Endothelial cell of umbilical vein (primary cell): ENCODE measurements at places on chromosomes 6 and 20.
A peak's percentile ranks its signal among the peaks of the same experiment; 100 is the strongest.

DNA sequence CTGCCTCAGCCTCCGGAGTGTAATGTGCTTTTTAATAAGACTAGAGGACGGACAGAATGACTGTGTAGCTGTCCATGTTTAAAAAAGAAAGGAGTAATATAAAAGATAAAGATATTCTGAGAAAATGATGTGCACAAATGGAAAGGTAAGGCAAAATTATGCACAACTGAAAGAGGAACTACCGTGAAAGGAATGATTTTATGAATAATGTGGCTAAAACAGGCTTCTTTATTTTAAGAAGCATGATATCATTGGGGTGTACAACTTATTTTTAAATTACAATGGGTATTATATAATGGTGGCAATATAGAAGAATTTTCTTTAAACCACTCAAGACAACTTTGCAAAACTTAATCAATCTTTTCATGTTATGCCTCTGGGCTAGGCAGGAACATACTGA lies 78.1 kb downstream of the FIG4 start:
- no peak for DNase-seq
- peaks cover 2% of the 10 kb centered on the region for H3K36me3 ChIP-seq
- no peak overlapping the region for H3K27ac ChIP-seq
- H3K4me3 ChIP-seq = no peak overlapping the region

- H3K4me1 ChIP-seq = no peaks in the 10 kb centered on the region
- H3K27me3 ChIP-seq = no peaks in the 10 kb centered on the region
- H3K27ac ChIP-seq = no peak overlapping the region
- no peaks in the 10 kb centered on the region for H3K36me3 ChIP-seq
These were observed 12.9 kb downstream of the OR2A4 start for GRCh38 chr6:131688286-131688685.

DNA sequence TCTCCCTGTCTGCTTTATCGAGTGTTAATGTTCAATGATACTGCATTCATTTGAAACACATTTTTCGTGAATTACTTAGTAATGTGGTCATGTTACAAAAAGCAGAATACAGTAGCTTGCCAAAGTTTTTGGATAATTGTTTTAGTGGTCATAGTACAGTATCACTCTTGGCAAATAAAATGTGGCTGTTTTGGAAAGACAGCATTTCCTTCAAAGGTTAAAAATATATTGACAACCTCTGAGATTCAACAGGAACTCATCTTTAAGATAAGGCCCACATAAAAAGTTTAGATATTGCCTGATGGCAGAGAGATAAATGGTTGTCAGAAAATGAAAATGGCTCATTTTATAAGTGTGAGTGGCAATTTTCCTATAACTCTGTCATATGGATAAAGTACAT lies 297.7 kb upstream of the MAN1A1 start:
- no peaks in the 10 kb centered on the region for H3K36me3 ChIP-seq
- H3K27me3 ChIP-seq = no peaks in the 10 kb centered on the region
- no peak overlapping the region for H3K4me3 ChIP-seq

DNA sequence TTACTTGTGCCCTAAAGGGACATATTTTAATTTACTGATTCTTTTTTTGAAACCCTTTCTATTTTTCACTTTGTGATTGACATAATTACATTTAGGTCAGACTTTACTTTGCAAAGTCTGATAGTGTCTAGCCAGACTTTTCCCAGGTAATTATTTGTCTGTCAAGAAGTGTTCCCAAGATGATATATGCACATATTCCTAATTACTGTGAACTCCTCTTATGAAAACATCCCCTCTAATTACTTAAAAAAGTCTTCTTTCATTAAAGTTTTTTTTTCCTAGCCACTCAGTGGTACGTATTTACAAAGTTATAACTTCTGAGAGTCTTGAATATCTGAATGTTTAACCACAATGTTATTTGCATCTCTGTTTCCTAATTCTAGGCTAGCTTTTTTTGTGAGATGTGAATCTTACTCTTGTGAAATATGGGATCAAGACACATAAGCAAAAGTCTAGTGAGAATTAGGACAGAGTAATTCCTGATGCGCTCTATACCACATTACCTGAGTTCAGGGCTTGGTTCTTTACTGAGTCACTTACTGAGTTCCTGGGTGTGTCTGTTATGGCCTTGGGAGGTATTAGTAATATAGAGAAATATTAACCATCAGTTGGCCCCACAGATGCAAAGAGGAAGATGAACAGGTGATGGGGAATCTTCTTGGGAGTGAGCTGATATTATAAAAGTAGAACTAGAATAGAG lies 27.9 kb downstream of the FAM83B start:
- no peak overlapping the region for H3K4me3 ChIP-seq
- no peaks in the 10 kb centered on the region for H3K4me1 ChIP-seq
- H3K27ac ChIP-seq = no peak overlapping the region
- no peak for DNase-seq
- H3K27me3 ChIP-seq = no peaks in the 10 kb centered on the region

DNA sequence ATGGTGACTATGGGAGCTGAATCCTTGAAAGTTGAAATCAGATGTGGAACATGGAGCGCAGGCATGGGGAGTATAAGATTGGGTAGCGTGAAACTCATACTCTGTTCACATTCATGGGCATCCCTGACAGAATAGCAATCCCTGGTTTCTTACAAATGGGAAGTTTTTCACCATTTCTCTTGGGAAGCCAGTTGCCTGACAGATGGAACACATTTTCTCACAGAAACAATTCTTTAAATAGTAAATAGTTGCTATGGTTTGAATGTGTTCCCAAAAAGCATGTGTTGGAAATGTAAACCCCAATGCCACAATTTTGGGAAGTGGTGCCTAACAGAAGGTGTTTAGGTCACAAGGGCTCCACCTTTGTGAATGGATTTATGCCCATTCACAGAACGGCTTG lies 262.8 kb upstream of the HS3ST5 start:
- DNase-seq = no peak
- H3K4me3 ChIP-seq = no peak overlapping the region
- no peak overlapping the region for H3K27ac ChIP-seq
- H3K36me3 ChIP-seq = no peaks in the 10 kb centered on the region
- no peaks in the 10 kb centered on the region for H3K27me3 ChIP-seq
- H3K4me1 ChIP-seq = no peaks in the 10 kb centered on the region

GRCh38 chr6:7268816-7269555 lies 44.0 kb downstream of the SSR1 start:
- peaks cover 2% of the 10 kb centered on the region for H3K4me1 ChIP-seq
- DNase-seq = no peak
- no peaks in the 10 kb centered on the region for H3K36me3 ChIP-seq
- no peaks in the 10 kb centered on the region for H3K27me3 ChIP-seq

DNA sequence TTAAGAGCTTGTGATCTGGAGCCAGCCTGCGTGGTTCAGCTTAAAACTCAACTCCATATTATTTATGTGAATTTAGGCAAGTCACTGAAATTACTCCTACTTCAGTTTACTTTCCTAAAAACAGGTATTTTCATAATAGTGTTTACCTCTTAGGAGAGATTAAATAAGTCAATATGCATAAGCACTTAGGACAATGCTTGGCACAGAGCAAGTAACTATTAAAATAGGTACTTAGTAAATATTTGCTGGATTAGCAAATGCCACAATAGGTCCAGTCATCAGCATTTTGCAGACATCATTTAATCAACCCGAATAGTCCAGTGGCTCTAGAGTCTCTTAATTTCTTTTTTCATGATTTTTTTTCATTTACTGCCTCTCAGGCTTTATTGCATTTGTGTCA lies 78.6 kb upstream of the PTPRK start:
- H3K27ac ChIP-seq = no peak overlapping the region
- no peaks in the 10 kb centered on the region for H3K27me3 ChIP-seq
- H3K4me1 ChIP-seq = peaks cover 22% of the 10 kb centered on the region
- DNase-seq = no peak

DNA sequence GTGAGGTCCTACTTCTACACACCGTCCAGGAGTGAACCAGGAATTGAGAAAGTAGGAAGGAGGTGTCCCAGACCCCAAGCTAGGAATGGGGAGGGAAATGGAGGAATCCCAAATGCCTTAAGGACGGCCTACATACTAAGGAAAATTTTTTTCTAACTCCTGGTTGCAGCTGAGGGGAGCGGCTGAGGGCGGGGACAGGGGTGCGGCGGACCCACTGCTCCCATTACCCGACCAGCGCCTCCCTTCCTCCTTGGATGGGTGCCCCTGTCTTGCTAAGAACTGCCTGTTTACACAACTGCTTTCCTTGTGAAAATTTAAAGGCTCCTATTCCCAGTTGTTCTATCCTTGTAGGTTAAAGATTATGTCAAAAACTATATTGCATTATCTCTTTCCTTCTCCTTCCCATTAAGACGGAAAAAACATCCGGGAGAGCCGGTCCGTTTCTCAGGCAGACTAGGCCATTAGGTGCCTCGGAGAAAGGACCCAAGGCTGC lies 699 bp upstream of the HSPA1B start:
- H3K27me3 ChIP-seq = no peaks in the 10 kb centered on the region
- H3K4me1 ChIP-seq = peaks cover 19% of the 10 kb centered on the region
- peak overlapping the region; percentile 27 for H3K4me3 ChIP-seq
- no peak for DNase-seq

DNA sequence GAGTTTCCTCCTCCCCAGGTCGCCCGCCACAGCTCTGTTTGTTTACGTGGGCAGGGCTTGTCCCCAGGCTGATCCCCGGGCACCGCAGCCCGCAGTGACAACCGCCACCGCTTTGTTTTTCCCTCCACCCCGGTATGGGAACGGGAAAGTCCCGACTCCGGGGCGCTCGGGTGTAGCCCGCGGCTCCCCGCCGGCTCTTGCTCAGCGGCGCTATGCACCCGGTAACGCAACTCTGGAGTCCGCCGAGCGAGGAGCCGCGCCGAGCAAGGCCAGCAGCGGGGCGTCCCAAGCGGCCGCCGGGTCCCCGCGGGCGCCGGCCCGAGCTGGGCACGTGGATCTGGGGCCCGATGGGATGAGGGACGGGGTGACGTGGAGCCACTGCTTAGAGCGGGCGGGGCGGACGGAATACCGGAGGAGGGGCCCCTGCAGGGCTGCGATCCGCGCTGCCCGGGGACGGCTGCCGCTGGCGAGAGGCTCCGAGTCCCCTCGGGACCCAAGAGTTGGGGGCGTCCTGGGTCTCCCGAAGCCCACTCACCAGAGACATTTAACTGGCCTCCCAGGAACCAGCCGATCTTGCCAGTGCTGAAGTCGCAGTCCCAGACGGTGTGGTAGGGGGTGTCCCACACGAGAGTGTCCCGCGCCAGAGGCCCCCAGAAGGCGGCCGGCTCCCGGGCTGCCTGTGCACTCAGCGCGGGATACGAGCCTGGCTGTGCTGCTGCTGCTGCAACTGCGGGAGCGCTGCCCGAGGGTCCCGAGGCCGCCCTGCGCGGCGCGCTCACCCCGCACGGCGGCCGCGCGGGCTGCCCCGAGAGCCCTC lies 497 bp downstream of the ACSS1 start:
- H3K4me1 ChIP-seq = peaks cover 7% of the 10 kb centered on the region
- peak overlapping the region; percentile 50 for H3K4me3 ChIP-seq

- no peak overlapping the region for H3K27ac ChIP-seq
- peak; percentile 16 for DNase-seq
- H3K36me3 ChIP-seq = no peaks in the 10 kb centered on the region
- H3K4me1 ChIP-seq = no peaks in the 10 kb centered on the region
- H3K4me3 ChIP-seq = no peak overlapping the region
These were observed 40.6 kb upstream of the RSPO3 start for GRCh38 chr6:127077886-127078285.

DNA sequence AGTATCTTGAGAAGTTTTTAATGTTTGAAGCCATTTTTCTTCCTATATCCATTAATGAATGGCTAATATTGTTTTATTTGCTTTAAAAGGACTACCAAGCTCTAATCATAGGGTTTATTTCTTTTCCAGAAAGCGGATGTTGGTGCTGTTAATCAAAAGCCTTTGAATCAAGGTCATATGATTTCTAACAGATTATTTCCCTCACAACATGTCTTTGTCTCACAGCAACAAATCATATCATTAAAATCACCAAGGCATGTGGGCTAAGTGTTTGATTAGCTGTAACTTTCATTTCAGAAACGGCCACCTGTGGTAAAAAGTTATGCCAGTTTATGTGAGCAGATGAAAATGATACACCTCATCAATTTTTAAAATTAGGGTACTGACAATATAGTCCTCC lies 21.7 kb downstream of the TRAF3IP2 start:
- no peaks in the 10 kb centered on the region for H3K36me3 ChIP-seq
- H3K27me3 ChIP-seq = no peaks in the 10 kb centered on the region
- H3K4me3 ChIP-seq = no peak overlapping the region
- H3K27ac ChIP-seq = no peak overlapping the region
- peaks cover 1% of the 10 kb centered on the region for H3K4me1 ChIP-seq
- no peak for DNase-seq

DNA sequence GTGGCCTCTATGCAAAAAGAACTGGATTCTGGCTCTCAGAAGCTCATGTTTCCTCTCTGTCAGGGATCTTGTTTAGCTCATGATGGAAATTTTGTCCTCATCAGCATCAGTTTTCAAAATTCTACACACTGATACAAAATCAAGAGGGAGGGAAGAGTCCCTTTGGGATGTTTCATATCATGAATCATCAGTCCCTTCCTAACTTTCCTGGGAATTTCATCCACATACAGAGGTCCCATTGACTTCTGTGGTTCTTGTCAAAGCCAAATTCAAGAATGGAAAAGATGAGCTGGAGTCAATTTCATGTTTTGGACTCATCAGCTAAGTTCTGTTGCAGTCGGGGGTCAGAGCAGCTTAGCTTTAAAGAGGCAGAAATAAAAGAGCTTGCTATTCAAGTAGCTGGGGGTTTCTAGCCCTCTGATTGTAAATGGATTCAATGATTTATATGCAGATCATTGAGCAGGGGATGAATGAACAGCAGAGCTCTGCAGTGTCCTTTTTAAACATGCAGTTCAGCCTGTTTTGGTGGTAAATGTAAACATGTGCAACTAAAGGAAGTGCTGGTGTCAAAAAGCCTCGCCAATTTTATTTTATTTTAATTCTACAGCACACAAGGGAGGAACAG lies 21.3 kb upstream of the TMEM14A start:
- DNase-seq = no peak
- H3K4me1 ChIP-seq = no peaks in the 10 kb centered on the region
- peaks cover 5% of the 10 kb centered on the region for H3K27me3 ChIP-seq
- H3K36me3 ChIP-seq = no peaks in the 10 kb centered on the region
- no peak overlapping the region for H3K27ac ChIP-seq
- no peak overlapping the region for H3K4me3 ChIP-seq

DNA sequence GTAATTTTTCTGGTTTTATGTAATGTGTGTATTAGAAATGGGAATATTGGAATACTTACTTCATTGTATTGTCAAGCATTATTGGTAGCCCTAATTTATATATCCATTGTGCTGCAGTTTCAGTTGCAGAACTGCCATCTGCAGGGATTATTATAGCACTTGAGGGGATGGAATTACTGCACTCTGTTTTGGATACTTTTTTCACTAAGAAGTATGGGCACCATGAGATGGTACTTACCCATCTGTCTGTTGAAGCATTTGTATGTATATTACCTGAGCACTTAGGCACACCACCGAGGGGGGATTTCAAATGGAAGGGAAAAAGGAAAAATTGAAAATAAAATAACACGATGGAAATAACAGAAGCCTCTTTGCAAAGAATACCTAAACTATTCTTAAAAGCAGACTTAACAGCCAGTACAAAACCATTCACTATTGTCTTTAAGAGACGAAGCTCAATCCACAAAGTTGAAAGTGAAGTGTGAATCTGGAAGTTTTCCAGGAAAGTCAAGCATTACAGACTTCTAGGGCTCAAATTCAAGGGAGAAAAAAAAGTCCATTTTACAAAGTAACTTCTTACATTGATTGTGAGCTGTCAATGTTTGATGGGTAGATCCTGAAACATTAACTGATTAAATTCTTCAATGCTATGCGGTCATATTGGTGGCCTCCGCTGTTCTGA lies 318.7 kb downstream of the SOX4 start:
- no peaks in the 10 kb centered on the region for H3K36me3 ChIP-seq
- H3K4me1 ChIP-seq = peaks cover 13% of the 10 kb centered on the region
- DNase-seq = no peak
- no peaks in the 10 kb centered on the region for H3K27me3 ChIP-seq

- no peak for DNase-seq
- H3K27me3 ChIP-seq = no peaks in the 10 kb centered on the region
- no peak overlapping the region for H3K4me3 ChIP-seq
- H3K27ac ChIP-seq = no peak overlapping the region
These were observed 13.2 kb downstream of the ZNF831 start for GRCh38 chr20:59176812-59177211.
